B cell (primary cell): ENCODE measurements at places on chromosomes 5 and 9. TPM values are rescaled to one million over a fixed set of nuclear protein-coding genes. Genes with fewer than 3 reads are reported as not detected.

The RARS1 gene
- 65.4 and 69.4 TPM in 2 replicates for total RNA-seq

DNA sequence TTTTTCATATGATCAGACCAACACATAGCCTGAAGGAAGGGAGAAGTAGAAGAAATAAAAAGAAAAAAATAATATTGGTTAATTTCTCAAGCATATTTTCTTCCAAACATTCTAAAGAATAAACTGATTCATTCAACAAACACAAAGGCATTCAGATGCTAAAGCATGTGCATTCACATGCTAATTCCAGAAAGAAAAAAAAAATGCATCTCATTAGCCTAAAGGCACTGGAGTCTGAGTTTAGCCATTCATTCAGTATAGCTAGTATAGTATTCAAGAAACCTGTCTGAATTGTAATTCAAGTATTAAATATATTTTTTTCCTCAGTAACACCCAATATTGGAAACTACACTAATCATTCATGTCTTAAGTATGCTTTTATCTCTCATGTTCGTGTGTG is 61.0 kb upstream of the FER start:
- DNase-seq: no peak

- peak; percentile 68 for DNase-seq
Observed at GRCh38 chr9:131733541-131734061, 6.3 kb downstream of the RAPGEF1 start.

The AGXT2 gene
- not detected in 2 replicates for total RNA-seq

DNA sequence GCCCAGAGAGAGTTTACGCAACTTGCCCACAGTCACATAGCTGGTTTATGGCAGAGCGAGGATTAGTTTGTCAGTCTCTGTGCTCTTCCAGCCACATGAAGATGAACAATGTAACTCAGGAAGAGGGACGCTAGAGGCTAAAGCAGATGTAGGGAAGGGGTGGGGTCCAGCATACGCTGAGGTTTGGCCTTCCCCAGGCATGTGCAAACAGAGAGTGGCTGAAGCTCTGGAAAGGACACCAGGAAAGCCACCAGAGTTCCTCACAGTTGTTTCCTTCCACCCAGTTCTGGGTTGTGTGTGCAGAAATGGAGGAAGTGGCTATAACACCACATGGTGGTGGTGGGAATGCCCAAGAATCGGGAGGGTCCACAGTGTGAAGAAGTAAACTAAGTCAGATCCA is 60.0 kb downstream of the SNX18 start:
- DNase-seq: no peak

DNA sequence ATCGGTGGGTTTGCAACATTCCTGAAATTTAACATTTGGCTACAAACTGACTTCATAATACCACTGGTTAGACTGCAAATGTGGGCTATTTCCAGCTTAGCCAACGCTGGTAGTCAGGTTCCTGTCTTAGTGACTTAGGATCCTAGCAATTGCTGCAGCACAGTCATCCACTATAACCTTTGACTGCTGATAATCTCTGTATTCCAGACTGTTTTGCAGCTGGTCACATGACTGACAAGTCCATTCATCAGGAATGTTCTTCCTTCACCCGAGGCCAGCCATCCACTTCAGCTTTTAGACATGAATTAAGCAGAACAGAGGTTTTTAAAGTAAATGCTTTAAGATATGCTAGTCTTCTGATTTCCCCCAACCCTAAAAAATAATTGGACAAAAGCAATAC is 425.9 kb upstream of the MPDZ start:
- no peak for DNase-seq

The TAF11L13 gene
- not detected in 2 replicates for total RNA-seq

- no peak for DNase-seq
Observed at GRCh38 chr9:128164307-128164885, 4.3 kb downstream of the BBLN start.

DNA sequence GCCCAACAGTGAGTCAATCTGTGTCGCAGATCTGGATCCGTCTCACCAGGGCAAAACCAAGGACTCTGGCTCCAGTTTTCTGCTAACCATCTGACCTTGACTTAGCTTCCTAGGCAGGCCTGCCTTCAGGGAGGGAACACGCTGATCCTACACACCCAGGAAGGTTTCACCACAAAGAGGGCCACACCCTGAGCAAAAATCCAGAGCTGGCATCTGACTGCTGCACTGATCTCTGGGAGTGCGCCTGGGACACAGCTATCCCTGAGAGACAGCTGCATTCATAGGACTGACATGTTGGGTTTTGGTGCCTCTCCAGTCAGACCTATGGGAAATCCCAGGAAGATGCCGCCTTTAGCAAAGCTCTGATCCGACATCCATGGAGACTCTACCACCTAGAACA is 47.5 kb downstream of the CDK5RAP2 start:
- no peak for DNase-seq

DNA sequence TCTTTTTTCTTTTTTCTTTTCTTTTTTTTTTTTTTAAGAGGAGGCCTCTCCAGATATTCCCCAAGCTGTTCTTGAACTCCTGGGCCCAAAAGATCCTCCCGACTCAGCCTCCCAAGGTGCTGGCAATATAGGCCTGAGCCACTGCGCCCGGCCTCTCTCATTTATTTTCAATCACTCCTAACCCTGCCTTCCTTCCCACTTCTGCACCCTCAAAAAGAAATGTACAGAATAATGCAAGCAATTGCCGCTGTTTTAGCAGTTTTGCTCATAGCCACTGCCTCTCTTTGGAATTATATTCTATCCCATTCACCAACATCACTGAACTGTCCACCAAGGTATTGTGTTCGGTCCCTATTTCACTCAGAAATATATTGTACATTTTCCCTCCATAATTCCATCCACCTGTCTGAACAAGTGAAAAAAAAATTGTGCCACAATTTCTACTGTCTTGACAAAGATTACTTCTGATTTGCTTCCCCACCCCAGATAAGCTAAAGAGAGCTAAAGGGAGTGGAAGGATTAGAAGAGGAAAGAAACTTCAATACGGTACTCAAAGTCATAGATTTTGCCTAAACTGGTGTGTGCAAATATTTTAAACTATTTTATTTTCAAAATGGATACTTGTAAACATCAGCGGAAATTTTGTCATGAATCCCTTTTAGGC is 1.9 kb downstream of the FNBP1 start:
- no peak for DNase-seq
